ENCODE measurements at places on chromosomes 2 and 18. TPM values are rescaled to one million over a fixed set of nuclear protein-coding genes. Genes with fewer than 3 reads are reported as not detected.

DNA sequence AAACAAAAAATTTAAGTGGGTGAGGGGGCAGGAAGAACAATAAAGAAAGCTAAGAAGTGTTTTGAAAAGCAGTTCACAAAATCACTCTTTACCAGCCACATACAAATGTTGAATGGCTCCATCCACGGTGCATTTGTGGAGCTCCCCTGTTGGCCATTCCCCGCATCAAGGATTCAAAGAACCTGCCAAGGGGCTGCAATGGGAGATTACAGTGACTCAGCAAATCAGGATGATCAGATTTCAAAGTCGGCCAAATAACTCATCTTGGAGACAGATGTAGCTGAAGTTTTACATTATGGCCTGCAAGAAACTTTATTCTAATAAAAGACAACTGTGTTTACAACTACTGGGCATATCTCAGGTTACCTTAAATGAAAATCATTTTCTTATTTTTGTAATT lies 26.9 kb downstream of the COL4A3 start:
- DNase-seq: no peak

GRCh38 chr2:138752197-138752956 lies 27.8 kb downstream of the NXPH2 start:
- DNase-seq: no peak

GRCh38 chr2:96485751-96486651 lies 19.2 kb downstream of the NEURL3 start:
- peak; percentile 89 for DNase-seq

- no peak for DNase-seq
Observed at GRCh38 chr2:127864877-127865276, 6.9 kb upstream of the POLR2D start.

- no peak for DNase-seq
Observed at GRCh38 chr2:11214770-11215169, 59.5 kb downstream of the SLC66A3 start.

DNA sequence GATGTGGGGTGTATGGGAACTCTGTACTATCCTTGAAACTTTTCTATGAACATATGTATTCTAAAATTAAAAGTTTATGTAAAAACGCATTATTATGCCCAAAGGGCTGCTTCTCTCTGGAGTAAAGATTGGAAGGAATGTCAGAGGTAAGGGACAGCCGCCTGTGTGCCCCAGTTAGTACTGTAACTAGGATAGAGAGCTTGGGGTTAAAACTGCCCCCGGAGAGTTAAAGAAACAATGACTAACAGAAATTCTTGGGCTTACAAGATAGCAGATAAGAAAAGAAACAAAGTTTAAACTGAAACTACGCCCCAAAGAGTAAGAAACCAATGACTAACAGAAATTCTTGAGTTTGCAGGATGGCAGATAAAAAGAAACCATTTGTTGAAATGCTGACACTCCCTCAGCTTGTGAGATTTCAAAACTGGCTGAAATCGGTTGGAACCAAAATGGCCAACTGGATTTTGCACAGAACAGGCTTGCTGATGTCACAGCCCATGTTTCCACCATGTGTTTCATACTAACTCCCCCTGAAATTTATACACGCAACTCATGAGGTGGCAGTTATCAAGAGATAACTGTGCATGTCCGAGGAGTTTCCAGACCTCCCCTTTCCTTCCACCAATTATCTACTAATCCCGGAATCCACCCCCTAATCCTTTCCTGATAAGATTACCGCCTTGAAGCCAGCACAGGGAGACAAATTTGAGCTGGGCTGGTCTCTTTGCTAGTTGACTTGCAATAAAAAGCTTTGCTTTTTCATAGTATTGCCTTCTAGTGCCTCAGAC lies 8.7 kb upstream of the TXNDC2 start:
- DNase-seq: no peak

DNA sequence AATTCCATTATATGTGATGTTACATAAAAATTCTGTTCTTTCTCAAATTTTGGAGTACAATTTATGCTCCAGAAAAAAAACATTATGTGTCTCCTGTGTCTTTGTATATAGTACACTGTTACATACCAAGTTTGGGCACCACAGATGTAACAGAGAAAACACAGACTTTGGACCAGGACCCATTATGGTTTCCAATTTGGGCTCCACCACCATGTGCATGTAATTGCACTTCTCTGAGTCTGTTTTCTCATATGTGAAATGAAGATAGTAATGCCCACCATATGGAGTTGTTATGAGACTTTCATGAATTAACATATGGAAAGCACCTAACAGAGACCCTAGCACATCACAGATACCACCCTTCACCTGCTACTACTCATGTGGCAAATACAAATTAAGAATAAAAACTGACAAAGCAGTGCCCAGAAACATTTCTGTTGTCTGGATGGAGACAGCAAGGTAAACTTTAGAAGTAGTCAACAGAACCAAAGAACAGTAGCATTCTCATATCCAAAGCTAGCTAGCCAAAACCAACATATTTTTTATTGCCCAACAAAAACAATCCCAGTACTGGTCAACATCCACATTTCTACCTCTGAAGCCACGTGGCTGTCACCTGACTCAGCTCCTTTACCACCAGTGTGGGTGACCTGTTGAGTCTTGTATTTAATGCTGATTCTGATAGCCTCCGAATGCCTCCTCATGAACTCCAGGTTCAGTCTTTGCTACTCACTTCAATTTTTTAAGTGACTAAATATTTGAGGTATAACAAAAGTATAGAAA lies 42.9 kb downstream of the ANTXR1 start:
- DNase-seq: no peak

DNA sequence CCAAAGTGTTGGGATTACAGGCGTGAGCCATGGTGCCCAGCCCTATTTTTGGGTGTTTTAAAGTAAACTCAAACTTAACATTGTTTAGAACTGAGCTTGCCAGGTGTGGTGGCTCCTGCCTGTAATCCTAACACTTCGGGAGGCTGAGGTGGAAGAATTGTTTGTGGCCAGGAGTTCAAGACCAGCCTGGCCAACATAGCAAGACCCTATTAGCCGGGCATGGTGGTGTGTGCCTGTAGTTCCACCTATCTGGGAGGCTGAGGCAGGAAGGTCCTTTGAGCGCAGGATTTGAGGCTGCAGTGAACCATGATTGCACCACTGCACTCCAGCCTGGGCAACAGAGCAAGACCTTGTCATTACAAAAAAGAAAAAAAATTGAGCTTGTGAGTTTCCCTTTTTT lies 17.5 kb downstream of the SFTPB start:
- no peak for DNase-seq

DNA sequence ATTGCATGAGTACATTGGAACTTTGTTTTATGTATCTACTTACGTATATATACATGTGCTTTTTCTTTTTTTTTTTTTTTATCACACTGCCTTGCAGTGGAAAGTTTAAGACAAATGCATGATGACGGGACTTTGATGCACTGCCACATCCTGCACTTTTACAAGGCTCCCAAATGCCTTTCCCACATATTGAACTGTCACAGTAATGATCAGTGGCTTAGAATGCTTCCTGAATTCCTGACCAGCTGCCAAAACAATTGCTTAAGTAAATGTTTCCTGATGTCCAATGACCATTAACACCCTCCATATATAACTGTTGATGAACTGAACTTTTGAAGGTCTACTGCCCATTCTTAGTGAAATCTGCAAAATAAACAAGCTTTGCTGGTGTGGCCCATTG lies 60.2 kb downstream of the LYPD6B start:
- no peak for DNase-seq

DNA sequence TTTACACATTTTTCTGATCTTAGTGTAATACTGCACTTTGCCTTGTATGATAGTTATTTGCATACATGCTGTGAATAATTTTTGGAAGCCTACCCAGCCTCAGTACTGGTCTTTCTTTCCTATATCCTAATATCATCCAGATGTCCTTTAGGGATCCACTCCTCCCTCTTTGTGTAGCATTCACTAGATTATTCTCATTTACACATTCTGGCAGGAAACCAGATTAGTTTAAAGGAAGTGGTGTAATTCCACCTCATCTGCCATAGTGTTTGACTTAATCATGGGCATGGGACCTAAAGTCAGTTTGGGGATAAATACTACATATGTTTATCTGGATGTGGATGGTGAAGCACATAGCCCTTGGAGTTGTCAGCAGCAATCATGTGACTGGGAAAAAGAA lies 444.9 kb upstream of the MAP2 start:
- DNase-seq: no peak

DNA sequence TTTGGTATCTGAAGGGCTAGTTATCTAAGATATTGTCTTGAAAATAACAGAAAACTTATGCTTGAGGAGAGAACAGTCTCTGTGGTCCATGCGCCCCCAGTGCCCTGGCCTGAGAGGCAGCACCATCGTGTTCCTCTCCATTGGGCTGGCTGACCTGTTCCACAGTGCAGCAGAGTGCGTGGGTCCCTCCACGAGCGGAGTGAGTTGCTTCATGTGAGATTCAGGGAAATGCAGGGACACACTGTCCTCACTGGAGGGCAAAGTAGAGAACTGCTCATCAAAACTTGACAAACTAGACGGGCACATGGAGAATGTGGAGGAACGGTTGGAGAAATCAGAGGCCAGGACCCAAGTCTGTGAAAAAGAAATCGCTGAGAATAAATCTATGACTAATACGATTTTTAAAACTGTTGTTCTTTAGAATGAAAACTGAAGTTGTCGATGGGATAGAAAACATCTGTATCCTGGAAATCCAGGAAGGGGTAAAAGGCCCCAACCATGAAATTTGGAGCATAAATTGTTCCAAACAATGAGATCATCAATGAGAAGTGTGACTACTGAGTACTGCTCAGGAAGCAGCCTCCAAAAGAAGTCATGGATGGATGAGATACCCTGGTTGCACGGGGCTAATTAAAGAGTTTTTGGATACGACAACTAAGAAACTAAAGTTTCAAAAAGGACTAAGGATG lies 58.1 kb downstream of the REV1 start:
- no peak for DNase-seq

- DNase-seq: no peak
Observed at GRCh38 chr18:50428531-50429206, 53.8 kb downstream of the SKA1 start.

DNA sequence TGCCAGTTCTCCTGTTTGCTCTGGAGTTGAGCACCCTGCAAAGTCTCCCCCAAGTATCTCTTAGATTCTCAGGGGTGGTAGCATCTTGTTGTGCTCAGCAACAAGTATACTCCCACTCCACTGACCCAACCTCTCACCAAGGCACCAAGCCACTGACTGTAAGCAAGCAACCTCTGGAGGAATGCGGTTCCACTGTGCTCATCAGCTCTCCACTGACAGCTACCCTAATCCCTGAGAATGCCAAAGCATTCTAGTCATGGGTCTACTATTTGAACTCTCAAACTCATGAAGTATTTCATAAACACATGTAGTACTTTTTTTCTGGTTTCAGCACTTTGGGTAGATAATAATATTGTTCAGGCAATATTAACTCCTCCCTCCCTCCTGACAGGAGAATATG lies 170.0 kb downstream of the EPHA4 start:
- no peak for DNase-seq

GRCh38 chr2:190110699-190111098 lies 48.2 kb upstream of the MSTN start:
- DNase-seq: no peak

- no peak for DNase-seq
Observed at GRCh38 chr2:202723746-202724145, 89.0 kb downstream of the FAM117B start.

DNA sequence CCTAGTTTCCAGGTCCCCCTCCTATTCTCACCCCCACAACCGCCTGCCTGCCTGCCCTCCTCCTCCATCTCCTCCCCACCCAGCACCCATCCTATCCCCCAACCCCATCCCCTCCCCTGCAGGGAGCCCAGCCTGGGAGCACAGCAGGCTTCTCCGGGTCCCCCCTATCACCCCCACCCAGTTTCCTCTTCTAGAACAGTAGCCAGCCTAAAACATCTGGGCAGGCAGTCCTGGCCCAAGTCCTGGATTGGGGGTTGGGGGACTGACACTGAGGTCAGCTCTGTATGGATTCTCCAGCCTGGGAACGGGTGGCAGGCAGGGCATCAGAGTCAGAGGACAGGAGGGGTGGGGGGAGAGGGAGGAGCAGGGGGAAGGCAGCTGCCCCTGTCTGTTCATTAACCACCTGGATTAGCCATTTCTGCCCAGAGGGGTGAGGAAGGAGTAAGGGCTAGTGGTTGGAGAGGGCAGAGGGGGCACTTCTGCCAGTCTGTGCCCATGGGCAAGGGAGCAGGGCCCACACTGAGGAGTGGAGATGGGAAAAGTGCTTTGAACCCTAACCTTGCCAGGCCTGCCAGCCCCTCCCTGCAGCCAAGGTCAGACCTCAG lies 60.0 kb downstream of the TNS1 start:
- no peak for DNase-seq

DNA sequence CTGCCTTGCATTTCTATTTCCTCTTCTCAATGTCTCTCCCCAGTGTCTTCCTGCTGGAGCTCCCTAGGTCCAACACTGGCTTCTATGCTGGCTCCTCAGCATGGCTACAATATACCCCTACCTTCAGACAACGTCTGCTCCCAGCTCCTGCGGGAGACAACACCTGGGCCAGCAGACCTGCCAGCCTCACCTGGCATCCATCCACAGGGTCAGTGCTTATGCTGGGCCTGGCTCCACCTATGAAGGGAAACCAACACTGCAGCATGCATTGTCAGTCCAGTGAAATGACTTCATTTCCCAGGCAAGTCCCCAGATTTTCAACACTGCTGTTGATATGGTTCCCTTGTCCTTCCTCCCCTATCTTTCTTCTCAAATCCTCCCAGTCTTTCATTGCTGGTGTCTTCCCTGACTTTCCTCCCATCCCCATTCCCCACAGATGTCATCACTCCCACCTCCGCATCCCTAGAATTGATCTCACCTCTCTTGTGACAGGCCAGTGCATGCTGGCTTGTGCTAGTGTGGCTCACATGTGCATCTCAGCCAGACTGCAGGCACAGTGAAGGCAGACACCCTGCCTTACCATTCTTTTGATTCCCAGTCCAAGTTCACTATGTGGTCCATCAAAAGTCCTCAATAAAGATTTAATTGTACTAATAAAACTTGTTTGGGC lies 98.0 kb downstream of the MYO5B start:
- no peak for DNase-seq

- DNase-seq: no peak
Observed at GRCh38 chr18:11873670-11874340, 22.6 kb downstream of the CHMP1B start.

GRCh38 chr2:231391981-231392380 lies 3.5 kb upstream of the B3GNT7 start:
- no peak for DNase-seq

AGXT gene
- not detected for total RNA-seq

C2orf42 gene
- total RNA-seq: 8.8 TPM

TMEM17 gene
- 1.5 TPM for total RNA-seq

KIAA2012 gene
- 0.83 TPM for total RNA-seq

C2orf80 gene
- not detected for total RNA-seq

LONRF2 gene
- total RNA-seq: 20.1 TPM

MRPL53 gene
- 10.2 TPM for total RNA-seq

USP37 gene
- 6.6 TPM for total RNA-seq

KCNK3 gene
- 5.3 TPM for total RNA-seq

ABCG5 gene
- total RNA-seq: not detected

KCNJ3 gene
- total RNA-seq: 0.16 TPM

LCLAT1 gene
- 17.2 TPM for total RNA-seq

NEU2 gene
- not detected for total RNA-seq

CPSF3 gene
- 33.5 TPM for total RNA-seq

TLX2 gene
- total RNA-seq: 1.6 TPM

NEB gene
- 0.49 TPM for total RNA-seq

LDLRAD4 gene
- total RNA-seq: 17.2 TPM

TUBB6 gene
- total RNA-seq: 334 TPM

ZCCHC2 gene
- total RNA-seq: 23.5 TPM

ASB18 gene
- not detected for total RNA-seq
